Activated CD4-positive, alpha-beta T cell treated with anti-CD3 and anti-CD28 coated beads, Interleukin-10, Interleukin-2, amounts not matched to agents 100 ng/mL and 50 ng/mL, durations not matched to agents 16 hours and 8 hours (primary cell): ENCODE measurements at places on chromosomes 1 and 21.
A peak's percentile ranks its signal among the peaks of the same experiment; 100 is the strongest.

- DNase-seq, result no peak
Observed at GRCh38 chr1:213250041-213250440, 199.0 kb downstream of the RPS6KC1 start.

- DNase-seq, result no peak
Observed at GRCh38 chr1:183281039-183281438, 95.0 kb downstream of the LAMC2 start.

GRCh38 chr1:89620664-89621063, 12.3 kb upstream of the LRRC8C start:
- no peak for DNase-seq

DNA sequence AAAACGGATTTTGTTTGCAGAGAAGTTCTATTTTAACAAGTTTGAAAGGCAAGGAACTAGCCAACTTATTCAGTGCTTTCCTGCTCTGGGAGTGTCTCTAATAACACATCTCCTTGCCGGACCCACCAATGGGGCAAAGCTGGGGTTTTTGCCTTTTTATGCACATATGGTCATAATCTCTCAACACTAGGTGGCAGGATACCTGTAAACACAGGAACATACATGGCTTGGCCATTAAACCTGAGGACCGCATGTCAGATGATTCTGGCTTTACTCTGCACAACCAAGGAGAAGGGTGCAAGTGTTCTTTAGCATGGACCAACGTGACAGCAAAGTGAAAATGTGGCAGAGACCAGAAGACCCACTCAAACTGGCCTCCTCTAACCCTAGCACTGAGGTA, 4.9 kb downstream of the TMEM9 start:
- DNase-seq, result peak; percentile 38

- DNase-seq, result no peak
Observed at GRCh38 chr1:118878661-118879060, 109.5 kb downstream of the TBX15 start.

DNA sequence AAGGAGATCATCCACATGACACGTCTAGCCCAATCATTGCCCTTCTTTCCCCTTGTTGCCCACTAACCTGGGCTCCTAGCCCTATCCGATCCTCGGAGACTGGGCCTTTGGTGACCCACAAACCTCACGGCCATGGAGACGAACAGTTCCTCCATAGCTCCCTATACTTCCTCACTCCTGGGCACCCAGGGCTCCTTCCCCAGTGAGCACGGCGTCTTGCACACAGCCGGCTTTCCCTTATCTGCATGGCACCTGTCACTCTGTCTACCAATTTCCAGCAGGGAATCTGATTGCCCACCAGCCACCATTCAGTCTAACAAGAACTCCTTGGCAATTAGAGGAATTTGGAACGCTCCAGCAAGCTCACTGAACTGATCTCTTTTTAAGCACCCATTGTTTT, 3.1 kb downstream of the GNG4 start:
- no peak for DNase-seq
